ENCODE measurements at places on chromosomes 7 and 10.

- DNase-seq = no peak
These were observed 108.3 kb upstream of the FAM20C start for GRCh38 chr7:83861-84632.

DNA sequence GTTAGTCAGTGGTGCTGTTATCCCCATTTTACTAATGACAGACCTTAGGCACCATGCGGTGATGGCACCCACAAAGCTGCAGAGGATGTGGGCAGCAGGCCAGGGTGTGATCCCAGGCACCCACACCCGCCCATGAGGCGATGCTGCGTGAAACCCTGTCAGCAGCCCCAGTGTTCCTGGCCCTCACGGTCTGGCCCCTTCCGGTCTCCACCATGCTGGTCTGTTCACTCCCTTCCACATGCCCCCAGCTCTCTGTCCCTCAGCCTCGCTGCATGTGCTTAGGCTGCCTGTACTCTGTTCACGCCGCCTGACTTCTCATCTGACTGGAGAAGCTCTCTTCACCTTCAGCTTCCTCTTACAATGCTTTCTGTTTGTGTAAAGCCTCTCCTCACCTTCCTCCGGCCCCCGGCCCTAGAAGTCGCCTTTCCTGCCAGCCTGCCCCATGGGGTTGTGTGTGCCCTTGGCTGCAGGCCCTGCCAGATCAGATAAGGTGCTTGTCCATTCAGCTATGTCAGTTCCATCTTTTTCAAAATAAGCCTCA, 17.6 kb upstream of the ORAI2 start:
- DNase-seq = no peak

DNA sequence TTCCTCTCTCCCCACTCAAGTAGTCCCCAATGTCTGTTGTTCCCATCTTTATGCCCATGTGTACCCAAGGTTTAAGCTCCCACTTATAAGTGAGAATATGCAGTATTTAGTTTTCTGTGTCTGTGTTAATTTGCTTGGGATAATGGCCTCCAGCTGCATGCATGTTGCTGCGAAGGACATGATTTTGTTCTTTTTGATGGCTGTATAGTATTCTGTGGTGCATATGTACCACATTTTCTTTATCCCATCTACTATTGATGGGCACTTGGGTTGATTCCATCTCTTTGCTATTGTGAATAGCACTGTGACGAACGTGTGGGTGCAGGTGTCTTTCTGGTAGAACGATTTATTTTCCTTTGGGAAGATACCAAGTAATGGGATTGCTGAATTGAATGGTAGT, 170.2 kb upstream of the AUTS2 start:
- no peak for DNase-seq

DNA sequence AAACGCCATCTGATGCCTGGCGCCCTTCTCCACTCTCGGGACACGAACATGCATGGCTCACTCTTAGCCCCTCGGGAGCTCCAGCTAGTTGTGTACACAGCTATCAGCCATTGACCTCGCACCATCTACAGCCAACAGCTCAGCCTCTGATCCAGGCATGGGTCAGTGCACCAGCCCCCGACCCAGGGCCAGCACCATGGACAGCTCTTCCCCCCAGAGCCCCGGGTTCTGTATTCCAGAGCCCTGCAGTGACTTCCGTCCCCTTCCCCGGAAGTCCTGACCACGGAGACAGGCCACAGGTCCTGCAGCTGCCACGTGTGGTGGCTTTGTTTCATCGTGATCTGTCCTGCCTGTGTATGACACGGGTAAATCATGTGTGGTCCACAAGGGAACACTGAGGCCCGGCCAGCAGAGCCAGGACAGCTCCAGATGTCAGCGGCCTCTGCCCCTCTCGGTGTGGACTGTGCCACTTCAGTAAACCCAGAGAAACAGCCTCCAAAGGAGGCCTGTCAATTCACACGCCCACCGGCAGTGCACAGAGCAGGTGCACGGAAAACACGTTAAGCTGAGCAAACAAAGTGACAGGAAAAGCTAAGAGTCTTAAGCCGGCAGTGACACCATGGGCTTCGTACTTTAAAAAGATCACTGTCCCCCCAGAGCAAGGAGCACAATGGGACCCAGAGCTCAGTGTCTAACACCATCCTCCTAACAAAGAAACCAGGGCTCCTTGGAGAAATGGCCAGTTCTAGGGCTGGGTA, 13.0 kb downstream of the STK32C start:
- DNase-seq = no peak

GRCh38 chr10:689121-689451, 382 bp downstream of the DIP2C start:
- DNase-seq = no peak

DNA sequence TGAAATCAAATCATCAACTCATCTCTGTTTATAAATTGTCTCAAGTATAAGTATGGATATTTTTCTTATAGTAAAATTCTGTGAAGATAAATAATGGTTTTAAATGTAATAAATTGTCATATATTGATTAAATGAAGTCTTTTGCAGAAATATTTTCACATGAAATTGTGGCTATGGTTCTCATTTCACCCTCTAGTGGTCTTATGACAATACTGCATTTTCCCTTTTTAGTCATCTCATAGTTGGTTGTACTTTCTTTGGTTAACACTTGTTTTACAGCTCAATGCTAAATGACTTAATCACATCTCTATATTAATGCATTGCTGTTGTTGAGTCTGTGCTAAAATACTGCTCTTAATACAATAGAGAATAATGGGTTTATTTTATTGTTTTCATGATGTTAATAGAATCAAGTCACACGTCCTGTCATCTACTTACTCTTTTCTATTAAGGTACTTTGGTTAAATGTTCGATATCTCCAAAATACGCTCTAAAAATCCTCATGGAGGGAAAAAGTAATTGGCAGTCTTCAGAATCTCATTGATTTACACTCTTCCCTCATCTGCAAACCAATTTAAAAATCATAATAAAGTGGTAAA, 38.0 kb upstream of the CACNA2D1 start:
- no peak for DNase-seq

GRCh38 chr7:79377097-79377496, 76.4 kb downstream of the MAGI2 start:
- DNase-seq = no peak

DNA sequence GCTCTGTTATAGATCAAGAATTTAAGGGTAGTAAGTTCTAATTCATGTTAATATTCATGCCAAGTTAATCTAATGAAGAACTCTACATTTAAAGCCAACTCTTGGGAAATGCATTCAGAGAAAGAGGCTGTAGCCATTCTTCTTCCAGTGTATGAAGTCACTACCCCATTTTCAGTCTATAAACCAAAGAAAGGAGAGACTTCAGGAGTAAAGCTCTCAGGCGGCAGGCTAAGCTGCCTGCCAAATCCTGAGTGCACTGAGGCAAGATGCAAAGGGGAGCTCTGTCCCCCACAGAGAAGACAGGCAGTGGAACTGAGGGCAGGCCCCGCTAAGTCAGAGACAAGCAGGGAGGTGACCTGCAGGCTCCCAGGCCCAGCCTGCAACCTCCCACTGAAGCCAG, 41.5 kb downstream of the SLIT1 start:
- no peak for DNase-seq

GRCh38 chr7:142602183-142602582, 147.1 kb upstream of the PRSS1 start:
- DNase-seq = no peak

DNA sequence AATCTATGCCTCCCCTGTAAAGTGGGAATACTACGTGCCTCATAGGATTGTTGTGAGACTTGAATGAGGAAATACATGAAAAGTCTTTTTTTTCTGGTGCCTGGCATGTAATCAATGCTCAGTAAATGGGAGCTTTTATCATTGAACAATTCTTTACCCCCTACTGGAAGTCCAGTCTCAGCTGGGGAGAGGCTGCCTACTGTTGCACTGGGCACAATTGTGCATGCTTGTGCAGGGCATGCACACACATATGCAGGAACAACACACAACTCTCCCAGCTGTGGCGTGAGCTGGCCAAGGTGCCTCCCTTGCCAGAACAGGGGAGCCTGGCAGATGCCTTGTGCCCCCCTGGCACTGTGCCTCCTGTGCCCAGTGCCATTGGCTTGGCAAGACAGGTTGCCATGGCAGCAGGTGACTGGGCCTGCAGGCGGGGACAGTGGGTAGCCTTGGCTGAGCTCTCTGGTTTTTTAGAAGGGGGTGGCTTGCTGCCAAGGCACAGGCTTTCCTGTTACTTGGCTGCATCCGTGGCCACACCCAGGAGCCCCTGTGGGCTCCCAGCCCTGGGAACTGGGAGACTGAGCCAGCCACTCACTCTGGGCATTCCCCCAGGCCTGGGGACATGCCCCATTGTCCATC, 16.1 kb upstream of the PALD1 start:
- DNase-seq = no peak

DNA sequence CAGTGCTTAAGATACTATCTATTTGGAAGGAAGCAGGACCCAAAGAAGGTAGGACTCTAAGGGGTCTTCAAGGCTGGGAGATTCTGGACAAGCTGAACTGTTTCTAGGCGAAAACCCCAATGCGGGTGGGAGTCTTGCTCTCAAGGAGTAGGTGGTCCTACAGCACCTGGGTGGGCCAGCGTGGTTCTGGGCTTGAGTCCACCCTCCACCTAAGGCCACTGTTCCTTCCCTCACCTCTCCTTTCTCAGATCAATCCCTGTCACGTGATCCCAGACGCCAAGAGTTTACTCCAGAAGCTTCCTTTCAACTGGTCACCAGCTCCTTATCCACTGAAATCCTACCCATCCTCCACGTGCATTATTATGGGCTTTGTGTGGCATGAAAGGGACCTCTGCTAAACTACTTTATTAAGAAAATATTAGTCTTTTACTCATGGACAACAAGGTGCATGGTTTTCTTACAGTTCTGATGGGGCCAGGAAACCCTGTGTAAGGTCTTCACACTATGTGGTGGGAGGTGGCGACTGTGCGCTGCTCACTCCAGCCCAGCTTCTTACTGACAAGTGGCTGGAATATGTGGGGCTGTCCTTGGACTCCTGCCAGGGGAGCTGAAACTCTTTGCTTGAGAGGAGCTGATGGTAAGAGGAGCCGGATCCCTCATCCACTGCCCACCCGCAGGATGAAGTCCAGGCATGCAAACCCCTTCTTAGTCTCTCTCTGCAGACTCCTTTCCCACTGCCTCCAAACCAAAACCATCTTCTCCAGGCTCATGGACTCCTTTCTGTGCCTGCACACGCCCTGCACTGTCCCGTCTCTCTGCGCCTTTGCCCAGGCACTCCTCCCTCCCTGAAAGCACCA, 1.6 kb downstream of the ZNF746 start:
- no peak for DNase-seq

GRCh38 chr10:18687195-18687594, 28.0 kb downstream of the ARL5B start:
- DNase-seq = no peak

- no peak for DNase-seq
These were observed 40.9 kb upstream of the ELAPOR2 start for GRCh38 chr7:87100326-87100725.

DNA sequence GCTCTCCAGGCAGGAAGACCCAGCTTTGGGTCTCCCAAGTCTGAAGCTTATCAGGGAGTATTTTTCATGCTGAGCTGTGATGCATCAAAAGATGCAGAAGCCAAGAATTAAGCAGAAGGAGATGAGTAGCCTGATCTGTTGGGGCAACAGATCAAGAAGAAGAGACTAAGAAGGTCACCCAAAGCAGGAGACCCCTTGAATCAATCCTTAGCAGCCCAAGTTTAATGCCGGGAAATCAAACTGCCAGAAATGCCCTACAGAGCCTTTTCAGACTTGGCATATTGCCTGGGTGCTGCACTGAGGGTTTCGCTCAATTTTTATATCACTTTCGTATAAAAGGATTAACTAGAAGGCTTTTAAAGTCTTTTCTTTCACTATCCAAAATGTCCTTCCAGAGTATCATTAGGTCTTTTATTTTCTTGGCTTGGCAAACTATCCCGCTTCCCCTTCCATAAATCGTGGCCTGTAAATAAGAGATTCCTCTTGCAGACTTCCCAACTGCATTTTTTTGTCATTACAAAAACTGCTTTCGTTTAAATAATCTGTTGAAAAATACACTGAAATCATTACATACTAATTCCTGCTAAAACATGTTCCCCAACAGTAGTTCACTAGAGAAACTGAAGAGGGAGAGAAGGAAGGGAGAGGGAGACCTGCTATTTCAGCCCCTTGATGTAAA, 49.0 kb upstream of the STK17A start:
- no peak for DNase-seq

DNA sequence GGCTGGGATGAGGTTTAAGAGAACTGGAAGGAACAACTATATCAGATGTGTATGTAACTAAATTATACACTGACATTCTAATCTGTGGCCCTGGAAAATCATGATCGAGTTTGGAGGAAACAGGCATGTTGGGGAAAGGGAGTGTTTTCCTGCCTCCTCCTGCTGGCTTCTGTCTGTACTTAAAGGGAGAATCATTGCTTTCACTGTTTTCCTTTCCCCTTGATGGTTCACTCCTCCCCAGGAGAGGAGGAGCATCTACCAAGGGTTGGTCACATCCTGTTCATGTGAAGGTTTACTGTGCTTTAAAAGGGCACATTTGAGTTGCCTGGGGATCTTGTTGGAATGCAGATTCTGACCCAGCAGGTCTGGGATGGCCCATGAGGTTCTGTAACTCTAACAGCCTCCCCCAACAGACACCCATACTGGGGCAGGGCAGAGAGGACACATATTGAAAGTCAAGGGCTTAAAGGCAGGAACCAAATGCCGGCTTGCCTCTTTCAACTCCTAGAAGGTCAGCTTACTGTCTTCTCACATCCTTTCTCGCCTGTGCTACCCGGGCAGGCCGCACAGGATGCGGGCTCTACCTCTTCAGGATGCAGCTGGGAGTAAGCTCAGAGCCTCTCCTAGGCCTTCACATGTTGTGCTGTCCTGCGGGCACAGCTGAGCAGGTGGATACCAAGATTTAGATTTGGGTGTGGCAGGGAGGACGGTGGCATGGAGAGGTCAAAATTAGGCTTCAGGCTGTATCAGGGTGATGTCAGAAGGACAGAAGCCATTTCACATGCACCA, 694.8 kb downstream of the KCNMA1 start:
- DNase-seq = no peak

DNA sequence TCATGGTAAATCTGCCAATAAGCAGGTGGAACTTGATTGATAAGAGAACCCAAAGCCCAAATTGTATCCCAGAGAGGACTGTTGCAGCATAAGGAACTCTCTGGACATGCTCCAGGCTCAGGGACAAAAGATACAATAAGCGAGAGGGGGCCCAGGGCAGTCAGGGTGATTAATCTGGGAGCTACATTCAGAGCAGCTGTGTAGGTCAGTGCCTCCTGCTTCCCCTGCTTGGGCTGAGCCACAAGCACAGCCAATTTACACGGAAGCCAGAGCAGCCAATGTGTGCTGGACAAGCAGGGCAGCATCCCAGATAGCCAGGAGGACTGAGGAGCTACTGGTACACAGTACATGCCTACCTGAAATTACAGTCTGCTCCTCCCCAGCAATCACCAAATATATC, 24.2 kb downstream of the MYPN start:
- no peak for DNase-seq

GRCh38 chr7:67019562-67020390, 23.1 kb downstream of the TYW1 start:
- DNase-seq = no peak

GRCh38 chr10:71010730-71011129, 122.4 kb upstream of the PCBD1 start:
- no peak for DNase-seq
